ENCODE measurements at places on chromosomes 1 and 21.

DNA sequence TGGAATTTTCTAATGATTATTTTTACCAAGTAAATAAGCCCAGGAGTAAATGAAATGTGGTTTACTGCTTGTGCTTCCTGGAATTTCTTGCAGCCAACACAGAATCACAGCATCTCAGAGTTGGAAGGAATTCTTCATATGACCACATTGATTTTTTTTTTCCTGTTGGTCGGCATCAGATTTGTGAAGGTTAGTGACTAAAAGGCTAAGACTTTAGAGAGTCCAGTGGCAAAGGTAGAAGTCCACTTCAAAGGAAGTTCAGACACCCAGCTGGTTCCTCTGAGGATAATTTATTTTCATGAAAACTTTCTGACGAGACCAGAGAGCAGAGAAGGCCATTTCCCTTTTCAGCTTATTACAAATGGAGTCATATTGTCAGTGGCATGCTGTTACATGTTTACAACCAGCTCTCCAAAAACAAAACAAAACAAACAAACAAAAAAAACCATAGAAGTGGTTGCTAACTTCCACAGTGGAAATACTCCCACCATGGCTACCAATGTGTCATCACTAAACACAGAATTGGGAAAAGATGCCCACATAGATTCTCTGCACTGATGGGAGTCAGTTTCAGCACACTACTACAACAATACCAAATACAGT, 77.2 kb upstream of the CDC42BPA start:
- DNase-seq = no peak

- no peak for DNase-seq
Measured at GRCh38 chr1:244296003-244296402, 155.7 kb downstream of the ADSS2 start.

DNA sequence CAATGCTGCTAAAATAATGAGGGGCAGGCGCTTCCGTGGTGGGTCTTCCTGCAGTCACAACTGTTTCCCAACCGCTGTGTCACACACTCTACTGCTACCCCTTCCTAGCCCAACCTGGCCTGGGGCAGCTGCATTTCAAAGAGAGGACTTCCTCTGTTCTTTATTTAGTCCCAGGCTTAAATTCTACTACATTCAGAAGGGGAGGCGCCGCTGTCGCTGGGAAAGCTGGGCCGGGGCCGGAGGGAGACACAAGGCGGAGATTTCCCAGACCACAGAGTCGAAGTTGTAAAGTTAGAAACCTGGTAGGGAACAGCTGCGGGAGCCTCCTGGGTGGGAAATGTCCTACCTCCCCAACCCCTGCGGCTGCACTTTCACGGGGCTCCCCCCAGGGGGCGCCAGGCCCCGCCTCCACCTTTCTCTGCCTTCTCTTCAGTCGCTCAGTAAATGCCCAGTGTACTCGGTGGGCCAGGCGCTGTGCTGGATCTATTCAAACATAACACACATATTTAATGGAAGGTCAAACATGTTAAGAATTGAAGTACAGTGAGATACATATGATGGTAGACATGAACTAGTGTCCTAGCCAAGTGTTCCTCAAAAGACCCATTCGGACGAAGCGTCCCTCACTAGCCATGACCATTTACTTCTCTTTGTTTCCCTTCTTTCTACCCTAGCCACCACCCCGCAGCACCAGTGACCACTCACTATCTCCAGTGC, 23.1 kb downstream of the DYRK3 start:
- peak; percentile 33 for DNase-seq

- no peak for DNase-seq
Measured at GRCh38 chr1:227959325-227959860, 11.7 kb upstream of the WNT9A start.

DNA sequence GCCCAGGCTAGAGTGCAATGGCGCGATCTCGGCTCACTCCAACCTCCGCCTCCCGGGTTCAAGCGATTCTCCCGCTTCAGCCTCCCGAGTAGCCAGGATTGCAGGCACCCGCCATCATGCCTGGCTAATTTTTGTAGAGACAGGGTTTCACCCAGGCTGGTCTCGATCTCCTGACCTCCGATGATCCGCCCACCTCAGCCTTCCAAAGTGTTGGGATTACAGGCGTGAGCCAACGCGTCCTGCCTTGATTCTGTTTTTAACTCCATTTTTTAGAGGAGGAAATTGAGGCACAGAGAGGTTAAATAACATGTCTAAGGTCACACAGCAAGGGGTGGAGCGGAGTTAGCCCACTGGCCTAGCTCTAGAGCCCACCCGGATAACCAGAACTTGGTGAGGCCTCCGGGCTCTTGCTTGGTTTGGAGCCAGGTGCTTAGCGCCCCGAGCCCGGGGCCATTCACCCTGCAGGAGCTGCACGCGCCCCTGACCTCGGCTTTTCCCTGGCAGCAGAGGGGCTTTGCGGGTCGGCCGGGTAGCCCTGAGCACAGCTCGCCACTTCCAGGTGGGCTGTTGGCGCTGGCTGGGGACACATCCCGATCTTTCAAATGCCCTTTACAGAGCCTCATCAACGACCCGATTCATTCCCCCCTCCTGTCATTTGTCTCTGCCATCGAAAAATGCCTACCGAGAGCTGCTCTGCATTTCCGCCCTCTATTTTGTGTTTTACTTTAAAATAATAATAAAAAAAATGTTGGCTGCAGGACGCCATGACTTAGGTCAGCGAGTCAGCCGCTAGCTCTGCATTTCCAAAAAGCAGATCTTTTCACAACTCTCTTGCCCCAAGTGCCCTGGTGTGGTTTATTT, 11.2 kb downstream of the SIM2 start:
- DNase-seq = no peak

GRCh38 chr1:207862241-207862787, 48.6 kb downstream of the CD34 start:
- DNase-seq = no peak

DNA sequence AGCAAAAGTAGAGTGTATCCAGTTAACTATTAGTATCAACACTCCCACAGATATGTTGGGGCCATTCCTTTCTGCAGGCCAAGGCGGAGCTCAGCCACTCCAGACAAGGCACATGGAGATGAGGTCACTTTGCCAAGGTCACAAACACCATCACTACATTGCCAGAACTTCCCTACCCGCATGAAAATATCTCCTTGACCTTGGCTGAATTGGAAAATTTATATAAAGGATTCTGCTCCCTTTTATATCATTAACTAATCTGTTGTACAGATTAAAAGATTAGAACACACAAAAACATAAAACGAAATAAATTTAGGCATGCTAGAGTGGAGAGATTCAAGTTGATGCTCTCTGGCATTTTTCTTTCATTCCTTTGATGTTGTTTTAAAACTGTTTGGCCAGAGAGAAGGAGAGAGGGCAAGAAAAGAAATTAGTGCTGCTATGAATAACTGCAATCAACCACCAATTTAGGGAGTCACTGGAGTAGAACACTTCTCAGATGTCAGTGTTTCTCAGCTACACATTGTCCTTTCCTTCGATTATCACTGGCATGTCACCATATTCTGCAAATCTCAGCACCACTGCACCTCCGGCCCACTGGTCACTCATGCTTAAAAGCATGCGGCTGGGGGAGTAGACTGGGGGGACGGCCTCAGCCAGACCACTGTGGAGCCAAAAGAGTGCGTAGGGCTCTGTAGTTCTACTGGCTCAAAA, 78.7 kb upstream of the ATP1B1 start:
- no peak for DNase-seq

GRCh38 chr1:54239035-54239383, 39.0 kb downstream of the MRPL37 start:
- DNase-seq = no peak

DNA sequence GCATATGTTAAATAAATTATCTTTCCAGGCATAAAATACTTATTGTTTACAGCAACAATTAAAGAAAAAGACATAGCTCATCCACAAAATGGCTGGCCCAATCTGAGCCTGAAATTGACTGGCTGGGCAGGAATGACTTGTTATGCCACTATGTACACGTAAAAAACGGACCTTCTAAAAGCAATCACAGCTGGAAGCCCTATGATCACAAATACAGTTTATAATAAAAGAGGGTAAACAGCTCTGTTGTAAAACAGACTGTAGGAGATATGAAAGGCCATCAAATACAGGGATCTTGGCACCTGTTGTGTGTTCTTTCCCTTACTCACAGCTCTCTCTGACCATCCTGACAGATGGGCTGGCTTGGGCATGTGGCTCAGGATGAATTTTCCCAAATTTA, 70.5 kb upstream of the DMRTA2 start:
- DNase-seq = no peak

DNA sequence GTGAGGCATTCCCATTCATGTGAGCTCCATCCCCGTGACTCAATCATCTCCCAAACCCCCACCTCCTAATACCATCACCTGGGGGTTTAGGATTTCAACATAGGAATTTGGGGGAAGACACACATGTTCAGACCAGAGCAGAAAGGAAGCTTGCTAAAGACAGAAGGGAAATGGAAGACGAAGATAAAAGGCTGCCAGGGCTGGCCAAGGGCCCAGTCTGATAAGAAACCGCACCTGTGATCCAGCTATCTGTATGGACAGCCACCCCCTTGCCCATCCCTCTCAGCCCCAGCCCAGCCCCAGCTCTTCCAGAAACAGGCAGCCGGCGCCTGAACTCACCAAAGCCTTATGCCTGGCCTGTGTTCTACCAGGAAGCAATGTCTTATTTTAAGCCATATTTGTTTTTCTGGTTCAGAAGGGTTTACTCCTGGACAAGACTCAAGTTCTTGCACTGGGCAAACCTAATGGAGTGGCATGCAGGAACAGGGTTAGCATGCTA, 198.4 kb upstream of the VAMP3 start:
- DNase-seq = no peak

GRCh38 chr1:180094705-180095295, 59.9 kb upstream of the QSOX1 start:
- DNase-seq = no peak

DNA sequence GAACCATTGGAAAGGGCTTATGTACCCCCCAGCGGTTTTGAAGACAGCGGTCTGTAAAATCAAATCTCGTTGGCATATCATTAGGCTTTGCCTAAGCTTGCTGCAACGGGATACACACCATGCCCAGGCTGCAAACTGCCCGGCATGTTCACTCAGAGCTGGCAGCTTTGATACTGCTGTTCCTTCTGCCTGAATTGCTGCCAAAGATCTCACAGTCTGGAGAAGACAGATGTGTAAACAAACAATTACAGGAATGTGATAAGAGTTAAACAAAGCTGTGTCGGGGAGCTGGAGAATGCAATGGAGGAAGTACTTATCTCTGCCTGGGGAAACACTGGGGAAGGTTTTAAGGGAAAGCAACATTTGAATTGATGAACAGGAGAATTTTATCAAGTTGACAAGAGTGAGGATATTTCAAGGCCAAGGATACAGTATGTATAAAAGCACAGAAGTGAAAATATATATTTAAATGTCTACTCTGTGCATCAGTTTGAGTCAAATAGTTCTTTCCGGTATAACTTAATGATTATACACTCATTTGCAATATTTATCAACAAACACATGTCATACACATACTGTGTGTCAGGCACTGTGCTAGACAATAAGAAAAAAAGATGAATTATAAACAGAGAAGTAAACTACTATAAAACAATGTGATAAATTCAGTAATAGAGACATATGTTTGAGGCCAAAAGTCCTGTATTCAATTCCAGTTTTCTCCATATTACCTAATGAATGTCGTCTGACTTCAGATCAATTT, 29.9 kb downstream of the CHML start:
- no peak for DNase-seq

GRCh38 chr1:81230983-81231728, 569.6 kb upstream of the ADGRL2 start:
- no peak for DNase-seq

- DNase-seq = no peak
Measured at GRCh38 chr1:164611754-164612642, 53.0 kb downstream of the PBX1 start.

DNA sequence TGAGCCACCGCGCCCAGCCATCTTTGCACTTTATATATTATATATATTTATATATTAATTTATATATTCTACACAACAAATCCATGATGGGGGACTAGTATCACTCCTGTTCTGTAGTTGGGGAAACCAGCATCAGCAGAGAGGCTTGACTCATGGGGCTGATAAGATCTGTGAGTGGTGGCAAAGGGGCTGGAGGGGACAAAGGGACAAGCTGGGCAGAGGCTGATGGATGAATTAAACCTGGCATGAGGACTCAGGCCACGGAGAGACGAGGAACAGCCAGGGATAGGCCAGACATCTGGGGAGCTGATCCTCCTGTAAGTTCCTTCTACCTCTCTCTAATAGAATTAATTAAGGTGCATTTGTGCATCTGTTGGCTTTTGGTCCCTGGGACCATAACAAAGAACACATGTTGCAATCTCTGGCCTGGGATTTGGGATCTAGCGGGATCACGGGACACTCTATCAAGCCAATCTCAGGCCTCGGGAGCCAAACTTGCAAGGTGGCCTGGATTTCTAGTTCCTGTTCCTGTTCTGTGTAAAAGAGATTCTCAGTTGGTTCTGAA, 7.6 kb downstream of the CNR2 start:
- DNase-seq = no peak

DNA sequence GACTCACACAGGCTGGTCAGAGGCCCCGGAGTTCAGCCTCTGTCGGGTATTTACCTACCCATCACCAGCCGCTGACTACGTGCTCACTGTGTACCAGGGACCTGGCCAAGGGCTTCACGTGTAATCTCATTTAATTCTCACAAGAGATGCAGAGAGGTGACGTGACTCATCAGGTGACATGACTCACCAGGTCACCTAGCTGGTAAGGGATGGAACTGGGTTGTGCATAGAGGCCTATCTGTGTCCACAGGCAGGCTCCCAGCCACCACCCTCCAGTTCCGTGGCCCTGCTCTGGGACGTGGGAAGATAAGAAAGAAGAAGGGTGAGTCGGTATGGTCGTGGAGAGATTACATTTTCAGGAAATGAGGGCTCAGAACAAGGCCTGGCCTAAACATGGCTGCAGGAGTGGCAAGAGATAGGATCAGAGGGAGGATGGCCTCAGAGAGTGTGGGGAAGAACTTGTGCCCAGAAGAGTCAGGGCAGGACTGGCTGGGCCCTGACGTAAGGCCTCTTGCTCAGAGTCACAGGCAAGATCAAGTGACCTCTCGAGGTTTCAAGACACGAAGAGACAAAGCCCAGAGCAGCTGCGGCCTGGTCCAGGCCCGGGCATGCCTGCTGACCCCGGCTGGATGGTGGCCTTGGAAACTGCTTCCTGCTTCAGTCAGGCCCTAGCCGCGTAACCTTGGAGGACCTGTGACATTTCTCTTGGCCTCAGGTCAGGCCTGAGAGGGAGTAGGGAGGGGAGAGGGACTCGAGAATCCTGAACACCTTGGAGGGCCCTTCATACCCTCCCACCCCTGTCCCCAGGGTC, 52.7 kb upstream of the WASF2 start:
- DNase-seq = no peak

- no peak for DNase-seq
Measured at GRCh38 chr1:67482733-67483482, 52.7 kb upstream of the SERBP1 start.

DNA sequence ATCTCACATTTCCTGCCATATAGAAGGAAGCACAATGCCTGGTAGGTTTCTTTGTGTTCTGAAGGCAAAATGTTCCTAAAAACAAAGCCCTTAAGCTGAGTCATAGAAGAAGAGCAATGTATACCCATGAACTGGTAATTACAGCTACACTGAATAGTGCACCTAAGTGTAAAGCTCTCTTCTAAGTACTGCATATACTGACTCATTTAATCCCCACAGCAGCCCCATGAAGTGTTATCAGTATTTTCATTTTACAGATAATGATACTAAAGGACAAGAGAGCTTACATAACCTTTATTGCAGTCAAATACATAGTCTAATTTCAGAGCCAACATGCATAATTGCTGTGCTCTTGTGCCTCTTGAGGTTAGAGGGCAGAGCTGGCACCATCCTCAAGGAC, 239.9 kb downstream of the DPYD start:
- DNase-seq = no peak
